Omental fat pad (tissue), 4 donors: ENCODE measurements at places on chromosomes 2 and 18.

- no peak for DNase-seq
These were observed 8.6 kb downstream of the SPATS2L start for GRCh38 chr2:200314976-200315567.

DNA sequence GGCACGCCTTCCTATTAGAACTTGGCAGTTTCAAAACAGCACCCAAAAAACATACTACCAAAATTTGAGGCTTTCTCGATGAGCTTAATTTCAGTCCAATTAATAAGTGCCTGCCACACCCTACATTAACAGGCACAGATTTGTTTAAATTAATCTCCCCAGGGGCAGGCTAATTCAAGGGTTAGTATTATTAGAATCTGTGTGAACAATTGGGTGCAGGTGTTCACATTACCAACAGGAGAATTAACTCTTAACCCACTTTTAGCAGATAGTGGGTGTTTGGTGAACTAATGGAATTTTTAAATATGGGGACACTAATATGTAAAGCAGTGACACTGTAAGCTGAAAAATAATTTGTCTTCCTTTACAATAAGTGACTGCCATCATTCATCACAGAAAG is 4.1 kb downstream of the MBD2 start:
- DNase-seq: no peak

DNA sequence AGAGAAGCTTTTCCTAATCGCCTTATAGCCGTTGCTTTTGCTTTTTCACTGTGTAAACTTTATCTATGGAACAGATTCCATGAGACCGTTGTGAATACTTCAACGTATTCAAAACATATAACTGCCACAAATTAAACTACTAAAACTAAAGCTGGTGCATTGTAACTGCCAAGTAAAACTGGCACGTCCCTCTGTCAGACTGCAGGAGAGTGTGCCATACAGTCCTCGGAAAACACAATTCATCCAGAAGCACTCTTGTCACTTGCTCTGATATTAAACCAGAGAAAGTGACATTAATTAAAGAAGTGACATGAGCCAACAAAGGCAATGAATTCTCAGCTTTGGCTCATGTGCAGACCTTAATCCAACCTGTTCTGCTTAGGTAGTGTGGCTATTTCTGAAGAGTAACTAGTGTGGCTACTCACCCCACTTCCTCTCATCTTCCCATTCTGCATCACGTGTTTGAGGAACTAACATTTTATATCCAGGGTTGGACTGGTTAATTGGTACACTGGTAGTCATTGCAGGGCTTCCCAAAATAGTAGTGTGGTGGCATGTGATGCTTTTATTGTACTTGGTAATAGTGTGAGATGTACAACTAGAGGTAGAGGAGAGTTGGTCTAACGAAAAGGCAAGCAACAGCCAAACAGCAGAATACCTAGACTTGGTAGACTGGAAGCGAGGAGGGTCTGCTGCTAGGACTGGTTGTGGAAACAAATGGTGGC is 9.7 kb downstream of the VRK2 start:
- no peak for DNase-seq

GRCh38 chr2:9703085-9703678 is 72.4 kb upstream of the YWHAQ start:
- DNase-seq: no peak

DNA sequence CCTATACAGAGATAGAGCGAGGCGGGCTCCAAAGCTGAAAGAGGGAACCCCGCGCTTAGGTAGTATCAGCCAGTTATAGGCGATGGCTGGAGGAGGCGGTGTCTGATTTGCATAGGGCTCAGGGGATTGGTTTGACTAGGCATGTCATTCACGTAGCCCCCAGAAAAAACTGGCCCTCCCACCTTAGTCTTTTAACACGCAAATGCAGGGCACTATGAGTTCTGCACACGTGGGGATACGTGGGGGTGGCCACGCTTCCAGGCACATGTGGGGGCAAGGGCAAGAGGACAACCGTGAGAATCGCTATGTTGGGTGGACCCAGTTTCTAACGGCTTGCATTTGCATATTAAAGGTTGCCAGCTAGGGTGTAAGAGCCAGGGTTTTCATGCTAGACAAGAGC is 56.7 kb upstream of the MSTN start:
- DNase-seq: no peak

DNA sequence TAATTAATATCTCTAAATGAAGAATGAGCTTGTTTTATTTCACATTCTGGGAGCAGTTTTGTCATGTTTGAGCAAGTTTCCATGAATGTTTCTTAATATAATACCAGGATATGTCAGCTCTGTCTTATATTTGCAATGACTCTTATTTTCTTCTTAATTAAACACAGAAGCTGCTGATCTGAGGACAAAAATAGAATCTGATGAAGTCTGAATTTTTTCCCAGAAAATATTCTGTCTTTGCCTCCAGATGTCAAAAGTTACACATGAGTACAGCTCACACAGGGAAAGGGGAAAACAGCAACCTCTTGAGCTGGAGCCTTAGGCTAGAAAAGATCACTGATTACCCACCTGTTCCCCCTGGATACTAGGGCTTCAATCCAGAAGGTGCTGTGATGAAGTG is 606.6 kb upstream of the SYT4 start:
- DNase-seq: no peak

- DNase-seq: no peak
These were observed 104.5 kb downstream of the EPHA4 start for GRCh38 chr2:221467610-221468009.

DNA sequence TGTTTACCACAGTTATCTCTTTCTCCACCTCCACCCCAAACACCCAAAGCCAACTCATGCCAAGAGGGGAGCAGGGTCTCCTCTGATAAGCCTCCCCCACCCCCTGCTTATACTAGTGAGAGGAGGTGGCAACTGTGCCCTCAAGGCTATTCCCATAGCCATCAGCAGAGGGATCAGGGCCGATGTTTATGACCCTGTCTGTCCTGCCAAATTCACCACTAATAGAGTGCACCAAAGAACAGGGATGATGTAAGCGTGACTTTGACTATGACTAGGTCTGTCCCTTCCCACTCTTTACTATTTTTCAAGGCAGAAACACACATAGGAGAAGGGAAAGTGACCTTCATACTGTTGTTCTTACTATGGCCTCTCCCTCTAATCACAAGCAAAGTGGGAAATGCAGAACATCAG is 74.6 kb downstream of the CLHC1 start:
- no peak for DNase-seq

DNA sequence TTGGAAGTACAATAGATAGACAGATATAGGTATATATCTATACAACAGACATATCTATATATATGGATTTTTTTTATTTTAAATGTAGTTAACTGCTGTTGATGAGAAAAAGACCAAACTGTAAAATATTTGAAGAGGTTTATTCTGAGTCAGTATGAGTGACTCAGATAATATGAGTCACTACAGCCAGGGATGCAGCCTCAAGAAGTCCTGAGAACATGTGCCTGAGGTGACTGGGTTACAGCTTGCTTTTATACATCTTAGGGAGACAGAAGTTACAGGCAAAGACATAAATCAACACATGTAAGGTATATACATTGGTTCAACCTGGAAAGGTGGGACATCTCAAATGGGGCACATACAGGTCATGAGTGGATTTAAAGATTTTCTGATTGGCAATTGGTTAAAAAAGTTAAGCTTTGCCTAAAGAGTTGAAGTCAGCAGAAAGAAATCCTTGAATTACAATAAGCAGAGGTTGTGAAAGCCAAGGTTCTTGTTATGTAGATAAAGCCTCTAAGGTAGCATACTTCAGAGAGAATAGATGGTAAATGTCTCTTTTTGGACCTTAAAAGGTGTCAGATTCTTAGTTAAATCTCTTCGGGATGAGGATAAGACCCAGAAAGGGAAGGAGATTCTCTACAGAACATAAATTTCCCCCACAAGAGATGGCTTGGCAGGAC is 149.9 kb downstream of the RBM43 start:
- no peak for DNase-seq

- no peak for DNase-seq
These were observed 19.7 kb downstream of the VIL1 start for GRCh38 chr2:218438596-218438995.

DNA sequence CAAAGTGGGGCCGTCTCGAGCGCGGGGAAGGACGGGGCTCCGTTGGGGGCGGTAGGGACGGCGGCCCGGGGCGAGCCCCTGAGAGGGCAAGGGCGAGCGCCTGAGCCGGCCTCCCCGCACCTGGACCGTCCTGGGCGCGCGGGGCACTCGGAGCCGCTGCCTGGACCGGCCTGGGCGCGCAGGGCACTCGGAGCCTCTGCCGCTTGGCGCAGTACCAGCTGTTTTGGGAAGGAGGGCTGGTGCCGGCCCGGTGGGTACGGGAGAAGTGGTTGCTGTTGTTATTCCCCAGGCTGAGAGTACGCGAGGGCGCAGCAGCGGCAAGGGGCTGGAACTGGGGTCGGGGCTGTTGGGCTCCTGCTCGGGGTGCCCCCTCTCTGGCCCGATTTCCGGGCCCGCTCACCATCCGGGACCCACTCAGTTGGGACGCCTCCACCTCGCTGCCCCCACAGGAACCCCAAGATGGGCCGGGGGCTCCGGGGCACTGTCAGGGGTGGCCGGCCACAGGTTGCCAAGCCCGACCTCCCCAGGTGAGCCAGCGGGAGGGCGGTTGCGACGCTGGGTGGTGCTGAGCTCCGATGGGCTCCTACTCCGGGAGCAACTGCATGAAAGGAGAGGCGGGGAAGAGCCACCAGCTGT is 579 bp downstream of the ARHGEF4 start:
- DNase-seq: no peak

- no peak for DNase-seq
These were observed 131.2 kb downstream of the LYPD6B start for GRCh38 chr2:149169656-149170055.

GRCh38 chr18:53686965-53687364 is 537.5 kb downstream of the MBD2 start:
- DNase-seq: no peak

- no peak for DNase-seq
These were observed 7.3 kb upstream of the ASIC4 start for GRCh38 chr2:219506802-219507526.

DNA sequence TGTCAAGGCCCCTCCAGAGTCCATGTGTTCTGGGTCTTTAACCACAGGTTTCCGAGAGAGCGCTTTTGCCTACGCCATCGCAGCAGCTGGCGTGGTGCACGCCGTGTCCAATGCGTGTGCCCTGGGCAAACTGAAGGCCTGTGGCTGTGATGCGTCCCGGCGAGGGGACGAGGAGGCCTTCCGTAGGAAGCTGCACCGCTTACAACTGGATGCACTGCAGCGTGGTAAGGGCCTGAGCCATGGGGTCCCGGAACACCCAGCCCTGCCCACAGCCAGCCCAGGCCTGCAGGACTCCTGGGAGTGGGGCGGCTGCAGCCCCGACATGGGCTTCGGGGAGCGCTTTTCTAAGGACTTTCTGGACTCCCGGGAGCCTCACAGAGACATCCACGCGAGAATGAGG is 9.3 kb downstream of the WNT10A start:
- no peak for DNase-seq

DNA sequence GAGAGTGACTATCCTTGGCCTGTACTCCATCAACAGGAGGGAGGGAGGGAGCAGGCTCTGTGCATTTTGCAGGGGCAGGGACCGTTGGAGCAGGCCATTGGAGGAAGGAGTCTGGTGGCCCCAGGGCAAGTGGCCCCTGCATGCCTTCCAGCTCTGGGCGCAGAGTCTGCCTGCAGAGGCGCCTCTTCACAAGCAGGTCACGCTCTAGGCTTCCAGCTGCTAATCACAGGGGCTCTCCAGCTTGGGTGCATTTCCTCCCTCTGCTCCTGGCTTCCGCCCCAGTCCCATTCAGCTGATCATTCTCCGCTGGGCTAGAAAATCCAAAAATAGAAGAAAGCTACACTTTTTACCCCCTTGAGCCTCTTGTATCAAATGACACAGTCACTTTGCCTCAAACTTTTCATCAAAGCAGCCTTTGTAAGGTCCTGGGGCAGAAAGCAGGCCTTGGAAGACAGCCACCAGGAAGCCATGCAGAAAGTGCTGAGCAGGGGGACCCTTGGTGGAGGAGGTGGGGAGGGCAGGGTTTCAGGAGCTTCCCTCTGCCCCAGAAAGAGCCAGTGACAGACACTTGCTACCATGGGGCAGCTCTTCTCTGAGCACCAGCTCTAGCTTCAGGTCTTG is 11.3 kb downstream of the TMEM247 start:
- no peak for DNase-seq

DNA sequence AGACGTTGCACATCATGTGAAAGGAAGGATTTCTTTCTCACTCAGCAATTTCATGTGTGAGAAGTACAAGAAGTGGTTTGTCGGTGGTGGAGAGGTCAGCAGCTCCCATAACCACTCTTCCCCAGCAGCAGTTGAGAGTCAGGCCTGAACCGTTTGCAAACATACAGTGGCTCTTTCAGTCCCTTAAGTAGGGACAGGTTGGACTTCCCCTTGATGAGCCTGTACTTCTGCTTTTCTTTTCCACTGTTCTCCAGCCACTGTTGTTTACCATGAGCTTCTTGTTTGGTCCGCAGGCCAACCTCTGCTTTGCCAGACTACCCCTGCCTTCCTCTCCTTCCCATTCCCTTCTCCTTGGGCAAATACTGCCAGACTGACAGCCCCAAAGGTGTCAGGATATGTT is 391.3 kb upstream of the CELF4 start:
- DNase-seq: no peak

- DNase-seq: no peak
These were observed 92.1 kb downstream of the LRRC30 start for GRCh38 chr18:7322817-7323485.

DNA sequence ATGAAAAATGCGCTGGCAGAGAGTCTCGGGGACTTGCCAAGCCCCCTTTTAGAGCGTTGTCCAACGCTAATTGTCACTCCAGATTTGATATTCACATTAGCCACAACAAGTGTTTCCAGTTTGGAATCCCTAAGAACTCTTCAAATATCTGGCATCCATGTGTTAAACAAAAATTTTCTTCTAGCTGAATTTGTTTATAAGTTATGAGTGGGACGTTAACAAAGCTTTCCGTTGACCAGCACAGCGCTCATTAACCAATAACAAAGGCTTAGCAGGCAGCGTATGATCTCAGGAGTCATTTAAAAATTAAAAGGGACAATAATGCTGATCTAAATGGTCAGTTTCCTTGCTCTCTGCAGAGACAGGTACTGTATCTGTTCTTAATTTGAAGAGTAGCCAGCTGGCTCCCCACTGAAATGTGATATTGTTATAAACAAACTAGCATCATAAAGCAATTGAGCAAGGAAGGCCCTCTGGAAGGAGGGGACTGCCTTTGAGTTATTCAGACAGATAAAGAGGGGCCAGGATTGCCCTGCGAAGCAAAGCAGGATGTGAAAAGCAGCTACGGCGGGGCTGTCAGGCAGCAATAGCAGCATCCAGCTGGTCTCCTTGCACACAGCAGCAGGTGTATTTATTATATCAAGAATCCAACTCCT is 337.2 kb upstream of the SALL3 start:
- no peak for DNase-seq

GRCh38 chr2:150609831-150610582 is 122.5 kb upstream of the RND3 start:
- DNase-seq: no peak

- DNase-seq: no peak
These were observed 304.0 kb downstream of the LPIN1 start for GRCh38 chr2:12050396-12050795.

DNA sequence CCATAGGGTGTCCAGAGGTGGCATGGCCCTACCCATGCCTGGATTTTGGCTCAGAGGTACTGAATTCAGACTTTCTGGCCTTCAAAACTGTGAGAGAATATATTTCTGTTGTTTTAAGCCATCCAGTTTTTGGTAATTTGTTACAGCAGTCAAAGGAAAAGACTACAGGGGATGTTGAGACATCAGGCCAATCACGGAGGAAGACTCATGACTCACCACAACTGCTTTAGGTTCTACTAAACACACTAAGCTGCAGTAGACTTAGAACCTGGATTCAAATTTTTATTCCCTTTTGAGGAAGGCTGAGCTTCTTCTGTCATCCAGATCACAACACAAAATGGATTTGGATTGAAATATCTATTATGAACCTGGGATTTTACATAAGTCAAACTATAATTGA is 12.0 kb upstream of the C2orf66 start:
- DNase-seq: no peak
